ENCODE measurements at places on chromosomes 6 and 20.

GRCh38 chr20:34190679-34191090 is 50.5 kb upstream of the ASIP start:
- DNase-seq = no peak

DNA sequence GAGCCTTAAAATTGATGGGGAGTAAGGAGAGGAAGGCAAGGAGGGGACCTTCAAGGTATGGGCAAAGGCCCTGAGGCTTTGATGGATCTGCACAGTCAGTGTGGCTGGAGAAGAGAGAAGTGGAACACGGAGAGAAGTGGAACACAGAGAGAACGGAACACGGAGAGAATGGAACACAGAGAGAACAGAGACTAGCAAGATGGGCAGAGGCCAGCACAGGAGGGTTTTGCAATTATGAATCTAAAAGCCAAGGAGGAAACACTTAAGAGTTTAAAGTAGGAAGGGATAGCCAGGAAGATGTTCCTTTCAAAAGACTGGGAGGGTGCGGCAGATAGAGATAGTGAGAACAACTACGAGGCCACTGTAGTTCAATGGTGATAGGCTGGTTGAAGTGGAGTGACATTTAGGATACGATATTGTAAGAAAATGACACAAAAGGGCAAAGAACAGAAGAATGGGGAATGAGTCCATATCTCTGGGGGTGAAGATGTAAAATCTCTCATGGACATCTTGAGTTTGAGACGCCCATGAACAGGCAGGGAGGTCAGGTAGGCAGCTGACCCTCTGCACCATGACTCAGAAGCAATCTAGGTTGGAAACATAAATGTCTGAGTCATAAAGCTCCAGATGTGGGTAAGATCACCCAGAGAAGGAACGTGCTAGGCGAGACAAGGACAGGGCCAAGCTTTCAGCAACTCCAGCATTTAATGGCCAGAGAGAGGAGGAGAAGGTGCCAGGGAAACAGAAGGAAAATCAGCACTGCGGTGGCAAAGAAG is 25.4 kb downstream of the ZMYND8 start:
- DNase-seq = peak; percentile 83

DNA sequence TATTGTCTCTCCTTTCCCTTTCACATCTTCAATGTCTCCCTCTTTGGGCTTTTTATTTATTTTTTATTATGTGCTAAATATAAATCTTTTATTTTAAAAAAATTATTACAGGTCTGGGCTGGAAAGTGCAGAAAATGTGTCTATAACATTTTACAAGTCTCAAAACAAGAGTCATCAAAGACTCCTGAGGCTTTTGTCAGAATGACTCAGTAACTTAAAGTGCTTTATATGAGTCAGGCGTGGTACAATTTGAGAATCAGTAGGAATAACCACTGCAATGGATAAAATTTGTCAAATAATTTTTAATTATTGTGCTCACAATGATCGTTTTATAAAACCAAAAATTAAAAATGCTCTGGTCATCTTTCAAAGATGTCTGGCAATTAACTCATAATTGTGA is 193.9 kb downstream of the MMUT start:
- DNase-seq = no peak

DNA sequence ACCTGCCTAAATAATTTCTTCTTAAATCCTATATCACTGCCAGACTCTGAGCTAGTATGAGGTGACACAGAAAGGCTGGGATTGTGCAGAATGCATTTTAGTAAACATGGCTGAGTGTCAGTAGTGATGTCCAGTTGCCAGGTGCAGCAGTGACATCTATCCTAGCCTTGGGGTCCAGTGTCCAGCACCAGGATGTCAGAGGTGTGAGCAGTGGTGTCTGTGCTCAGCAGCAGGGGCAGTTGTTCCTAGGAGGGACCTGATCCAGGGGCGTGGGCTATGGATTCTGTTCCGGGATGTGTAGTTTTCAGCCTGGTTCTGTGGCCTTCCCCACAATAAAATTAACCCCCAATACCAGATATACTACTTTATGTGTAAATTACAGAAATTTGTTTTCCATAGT is 6.0 kb downstream of the HLA-C start:
- DNase-seq = no peak

- DNase-seq = no peak
These were observed 17.5 kb downstream of the NCR2 start for GRCh38 chr6:41352907-41353306.

- no peak for DNase-seq
These were observed 698.5 kb downstream of the FRK start for GRCh38 chr6:115362234-115362633.

- DNase-seq = no peak
These were observed 8.9 kb upstream of the NR2E1 start for GRCh38 chr6:108156938-108157233.

- peak; percentile 91 for DNase-seq
These were observed 53.8 kb downstream of the PCNA start for GRCh38 chr20:5065879-5066383.

DNA sequence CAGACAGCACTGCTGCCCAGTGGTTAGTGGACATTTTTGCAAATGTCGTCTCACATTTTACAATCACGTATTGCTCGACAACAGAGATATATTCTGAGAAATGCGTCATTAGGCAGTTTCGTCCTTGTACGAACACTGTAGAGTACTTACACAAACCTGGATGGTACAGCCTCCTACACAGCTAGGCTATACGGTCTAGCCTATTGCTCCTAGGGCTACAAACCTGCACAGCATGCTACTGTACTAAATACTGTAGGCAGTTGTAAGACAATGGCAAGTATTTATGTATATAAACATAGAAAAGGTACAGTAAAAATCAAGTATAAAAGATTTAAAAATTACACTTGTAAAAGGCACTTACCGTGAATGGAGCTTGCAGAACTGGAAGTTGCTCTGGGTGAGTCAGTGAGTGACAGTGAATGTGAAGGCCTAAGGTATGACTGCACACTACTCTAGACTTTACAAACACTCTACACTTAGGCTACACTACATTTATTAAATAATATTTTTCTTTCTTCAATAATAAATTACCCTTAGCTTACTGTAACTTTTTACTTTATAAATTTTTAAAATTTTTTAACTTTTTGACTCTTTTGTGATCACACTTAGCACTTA is 43.1 kb downstream of the ALDH5A1 start:
- DNase-seq = no peak

GRCh38 chr6:8556370-8557013 is 121.1 kb upstream of the SLC35B3 start:
- DNase-seq = no peak

DNA sequence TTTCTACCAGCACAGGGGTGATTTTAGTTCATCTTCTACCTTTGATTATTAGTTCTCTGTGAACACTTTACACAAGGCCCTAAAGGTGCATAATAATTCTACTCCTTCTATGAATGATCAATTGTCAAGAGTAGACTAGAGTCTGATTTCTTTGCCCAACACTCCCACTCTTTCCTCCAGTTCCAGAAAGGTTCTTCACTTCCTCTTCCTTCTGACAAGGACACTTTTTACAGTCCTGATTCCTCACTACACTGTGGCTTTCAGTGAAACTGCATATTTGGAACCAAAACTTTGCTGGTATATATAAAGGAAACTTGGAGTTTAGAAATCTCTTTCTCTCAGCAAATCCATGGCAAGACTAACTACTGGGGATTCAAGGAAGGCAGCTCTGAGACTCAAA is 10.6 kb upstream of the RSPO3 start:
- no peak for DNase-seq

- no peak for DNase-seq
These were observed 3.5 kb downstream of the TRIM27 start for GRCh38 chr6:28920281-28920680.

GRCh38 chr20:61636531-61637116 is 384.6 kb downstream of the CDH4 start:
- DNase-seq = no peak

DNA sequence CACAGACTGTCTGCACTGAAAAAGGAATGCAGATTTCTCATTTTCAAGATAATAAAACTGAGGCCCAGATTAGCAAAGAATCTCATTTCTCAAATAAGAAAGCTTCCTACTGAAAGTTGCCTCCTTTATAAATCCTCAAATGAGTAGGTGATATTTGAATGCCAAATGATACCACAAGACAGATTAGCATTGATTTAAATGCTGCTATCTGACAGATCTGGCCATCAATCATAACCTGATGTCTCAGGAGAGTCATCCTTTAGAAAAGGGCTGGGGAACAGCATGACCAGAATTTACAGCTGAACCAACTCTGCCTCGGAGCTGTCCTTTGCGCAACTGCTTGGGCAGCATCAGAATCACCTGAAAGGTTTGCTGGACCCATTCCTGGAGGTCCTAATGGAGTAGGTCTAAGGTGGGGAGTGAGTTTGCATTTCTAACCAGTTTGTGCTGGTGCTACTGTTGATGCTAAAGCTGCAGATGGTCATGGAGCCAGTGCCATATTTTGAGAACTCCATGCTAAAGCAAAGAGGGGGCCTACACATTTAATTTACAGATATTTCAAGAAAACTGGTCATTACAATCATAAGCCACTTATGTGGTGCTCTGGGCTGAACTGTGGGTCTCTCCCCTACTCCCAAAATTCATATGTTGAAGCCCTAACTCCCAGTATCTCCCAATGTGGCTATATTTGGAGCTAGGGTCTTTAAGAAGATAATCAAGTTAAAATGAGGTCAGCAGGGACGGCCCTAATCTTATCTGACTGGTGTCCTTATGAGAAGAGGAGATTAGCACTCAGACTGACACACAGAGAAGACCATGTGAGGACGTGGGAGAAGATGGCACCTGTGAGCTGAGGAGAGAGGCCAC is 295.5 kb upstream of the JARID2 start:
- no peak for DNase-seq

GRCh38 chr6:106797186-106797585 is 167.8 kb downstream of the QRSL1 start:
- no peak for DNase-seq

- no peak for DNase-seq
These were observed 51.3 kb downstream of the CD109 start for GRCh38 chr6:73747289-73747688.

DNA sequence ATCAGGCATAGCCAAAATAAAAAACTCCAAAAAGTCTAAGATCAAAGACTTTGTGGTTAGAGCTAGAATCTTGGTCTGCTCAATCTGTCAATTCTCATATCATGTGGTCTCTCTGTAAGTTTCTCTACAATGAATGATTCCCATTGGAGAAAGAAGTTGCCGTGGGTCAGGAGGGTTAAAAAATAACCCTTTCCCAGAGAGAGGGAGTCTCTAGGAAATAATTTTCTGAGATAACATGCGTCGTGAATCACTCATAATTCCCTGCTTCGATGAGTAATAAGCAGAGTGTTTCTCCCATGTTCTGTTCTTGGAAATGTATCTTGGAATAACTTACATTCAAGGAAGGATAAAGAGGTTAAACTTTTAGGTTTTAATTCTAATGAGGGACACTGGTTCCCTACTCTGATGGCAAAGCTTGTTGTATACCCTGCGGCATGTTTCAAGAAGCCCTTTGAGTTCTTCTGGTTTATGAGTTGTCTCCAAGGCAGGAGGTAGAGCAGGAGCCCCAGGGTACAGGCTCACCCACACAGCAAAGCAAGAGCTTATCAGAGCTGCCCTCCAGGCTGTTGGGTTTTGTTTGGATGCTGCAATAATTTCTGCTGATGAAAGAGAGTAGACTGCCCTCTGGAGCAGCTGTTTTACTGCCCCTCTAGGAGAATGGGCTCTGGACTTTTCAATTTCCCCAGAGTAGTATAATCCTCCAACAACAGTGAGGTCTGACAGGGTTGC is 599.1 kb downstream of the QKI start:
- no peak for DNase-seq

DNA sequence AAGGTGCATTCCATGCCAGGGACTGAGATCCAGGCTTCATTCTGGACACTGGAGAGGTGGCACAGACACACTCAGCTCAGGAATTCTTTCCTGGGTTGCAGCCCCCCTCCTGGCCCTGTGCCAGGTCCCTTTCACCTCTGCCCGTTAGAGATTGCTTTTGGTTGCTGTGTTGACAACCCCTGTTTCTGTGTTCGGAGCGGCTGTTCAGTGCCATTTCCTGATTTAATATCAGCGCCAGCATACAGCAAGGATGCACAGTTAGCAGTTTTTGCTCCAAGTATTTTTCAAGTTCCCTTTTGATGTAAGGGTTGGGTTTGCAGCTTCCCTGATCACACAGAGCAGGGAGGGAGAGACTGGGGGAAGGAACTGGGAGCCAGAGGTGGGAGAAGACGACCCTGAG is 8.5 kb upstream of the MAFB start:
- DNase-seq = no peak

GRCh38 chr6:88725111-88725975 is 238.1 kb downstream of the RNGTT start:
- DNase-seq = no peak

DNA sequence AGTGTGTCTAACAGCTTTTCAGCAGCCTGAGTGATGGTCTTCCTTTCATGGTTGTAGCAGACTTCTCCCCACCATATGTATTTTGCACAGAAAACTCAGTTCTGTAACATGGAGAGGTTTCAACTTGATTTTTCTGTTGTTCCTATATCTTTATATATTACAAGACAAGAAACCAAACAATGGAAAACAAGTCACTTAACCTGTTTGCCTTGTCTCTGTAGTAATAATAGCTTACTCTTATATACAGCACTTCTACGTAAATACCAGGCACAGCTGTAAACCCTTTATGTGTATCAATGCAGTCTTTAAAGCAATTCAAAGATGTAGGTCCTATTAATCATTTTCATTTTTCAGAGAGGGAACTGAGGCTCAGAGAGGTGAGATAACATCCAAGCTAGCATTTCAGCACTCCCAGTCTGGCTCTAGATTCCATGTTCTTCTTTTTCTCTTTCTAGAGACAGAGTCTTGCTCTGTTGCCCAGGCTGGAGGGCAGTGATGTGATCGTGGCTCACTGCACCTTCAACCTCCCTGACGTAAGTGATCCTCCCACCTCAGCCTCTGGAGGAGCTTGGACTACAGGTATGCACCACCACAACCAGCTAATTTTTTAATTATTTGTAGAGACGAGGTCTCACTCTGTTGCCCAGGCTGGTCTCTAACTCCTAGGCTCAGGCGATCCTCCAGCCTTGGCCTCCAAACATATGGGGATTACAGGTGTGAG is 90.4 kb downstream of the DTNBP1 start:
- no peak for DNase-seq

DNA sequence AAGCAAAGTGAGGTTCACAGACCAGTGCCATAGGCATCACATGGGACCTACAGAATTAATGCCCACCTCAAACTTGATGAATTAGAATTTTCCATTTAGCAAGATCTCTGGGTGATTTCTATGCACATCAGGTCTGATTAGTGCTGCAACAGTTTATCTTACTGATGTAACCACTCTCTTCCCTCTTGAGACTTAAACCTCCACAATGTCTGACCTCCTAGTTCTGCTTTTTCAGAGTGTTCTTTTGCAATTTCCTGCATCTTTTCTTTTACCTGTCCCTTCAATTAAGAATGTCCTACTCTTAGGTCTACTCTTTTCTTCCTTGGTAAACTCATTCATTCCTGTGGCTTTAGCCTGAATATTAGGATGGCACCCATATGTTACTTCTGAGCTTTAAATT is 615.3 kb downstream of the TFAP2A start:
- DNase-seq = no peak

- no peak for DNase-seq
These were observed 5.8 kb upstream of the MLN start for GRCh38 chr6:33809594-33809993.

- DNase-seq = no peak
These were observed 355.0 kb upstream of the MAP3K7 start for GRCh38 chr6:90941885-90942284.

- DNase-seq = no peak
These were observed 143.0 kb downstream of the FNDC1 start for GRCh38 chr6:159312206-159312605.

All from hematopoietic multipotent progenitor cell treated with erythropoietin and hydrocortisone succinate and interleukin-3 and kit ligand, for 17 days (in vitro differentiated cells).